Effector memory CD8-positive, alpha-beta T cell (primary cell): ENCODE measurements at places on chromosomes 16 and 17.

DNA sequence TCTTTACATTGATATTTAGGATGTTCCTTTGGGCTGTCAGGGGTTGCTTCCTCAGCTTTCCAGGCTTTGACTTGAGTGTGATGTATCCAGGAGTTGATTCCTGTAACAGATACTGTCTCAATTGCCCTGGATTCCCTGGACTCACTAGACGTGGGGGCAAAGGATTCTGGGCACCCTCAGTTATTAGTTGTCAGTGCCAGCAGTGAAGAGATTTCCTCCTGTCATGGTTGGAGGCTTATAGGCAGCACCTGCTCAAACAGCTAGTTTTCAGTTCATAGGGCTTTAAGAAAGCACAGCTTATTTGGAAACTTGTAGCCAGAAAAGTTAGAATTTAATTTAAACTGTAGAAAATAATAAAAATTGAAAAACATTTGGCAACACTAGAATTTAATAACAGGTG is 9.5 kb upstream of the B4GALNT2 start:
- no peak for DNase-seq

- peak; percentile 66 for DNase-seq
These were observed 9.0 kb downstream of the STAT5B start for GRCh38 chr17:42266918-42267766.

DNA sequence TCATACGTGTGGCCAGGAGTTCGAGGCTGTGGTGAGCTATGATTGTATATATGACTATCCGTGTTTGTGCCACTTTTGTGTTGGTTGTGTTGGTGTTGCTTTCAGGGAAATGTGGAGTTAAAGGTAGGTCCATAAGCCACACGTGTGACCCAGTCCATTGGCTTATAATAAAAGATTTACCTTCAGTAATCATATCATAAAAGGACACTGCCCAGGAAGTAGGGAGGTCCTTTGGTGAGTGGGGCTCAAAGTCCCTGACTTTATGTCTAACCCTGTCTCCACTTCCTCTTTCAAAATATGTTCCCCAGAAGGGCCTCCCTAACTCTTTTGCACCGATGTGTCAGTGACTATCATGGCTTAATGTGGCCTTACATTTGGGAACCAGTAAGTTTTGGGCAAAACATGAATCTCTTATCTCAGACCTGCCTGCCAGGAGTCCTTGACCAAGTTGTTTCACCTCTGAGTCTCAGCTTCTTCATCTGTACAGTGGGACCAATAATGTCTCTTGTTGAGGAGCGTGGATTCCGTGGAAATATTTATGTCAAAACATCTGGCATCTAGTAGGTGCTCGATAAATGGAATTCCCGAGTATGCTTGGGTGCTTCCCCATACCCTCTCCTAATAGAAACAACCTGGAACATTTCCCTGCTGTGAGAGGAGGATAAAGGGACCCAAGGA is 4.8 kb downstream of the TNP2 start:
- no peak for DNase-seq

GRCh38 chr16:54694651-54695050 is 236.0 kb upstream of the IRX5 start:
- DNase-seq: no peak

DNA sequence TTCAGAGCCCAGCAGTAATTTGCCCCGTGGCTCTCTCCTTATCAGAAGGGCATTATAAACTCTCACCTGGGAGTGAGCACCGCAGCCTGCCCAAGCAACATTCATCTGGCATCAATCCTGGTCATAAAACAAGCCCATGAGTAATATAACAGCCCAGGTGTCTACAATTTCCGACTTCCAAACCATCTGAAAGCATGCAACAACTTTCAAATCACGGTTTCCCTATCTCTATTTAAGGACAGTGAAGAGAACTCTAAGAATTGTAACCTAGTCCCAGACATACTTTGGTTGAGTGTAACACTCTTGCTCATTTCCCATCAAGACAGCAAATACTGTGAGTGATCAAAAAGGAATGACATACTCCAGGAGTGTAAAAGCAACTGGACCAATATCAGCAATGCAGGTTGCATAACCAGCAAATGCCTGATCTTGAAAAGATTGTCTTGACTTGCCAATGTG is 487.4 kb upstream of the SOX9 start:
- DNase-seq: no peak
